ENCODE measurements at places on chromosomes 11 and 22. TPM values are rescaled to one million over a fixed set of nuclear protein-coding genes. Genes with fewer than 3 reads are reported as not detected.

TSG101 gene
- total RNA-seq = 36.1 TPM

ASPHD2 gene
- 4.6 TPM for total RNA-seq

- no peaks in the 10 kb centered on the region for H3K27me3 ChIP-seq
- no peak overlapping the region for H3K4me3 ChIP-seq
- DNase-seq = peak; percentile 26
Measured at GRCh38 chr11:88414385-88414861, 76.9 kb upstream of the CTSC start.

GRCh38 chr11:14500181-14500651 lies 605 bp upstream of the COPB1 start:
- peaks cover 26% of the 10 kb centered on the region for H3K36me3 ChIP-seq
- H3K27ac ChIP-seq = peak overlapping the region; percentile 63
- H3K27me3 ChIP-seq = no peaks in the 10 kb centered on the region
- H3K4me1 ChIP-seq = peaks cover 11% of the 10 kb centered on the region
- peak overlapping the region; percentile 91 for H3K4me3 ChIP-seq

- no peaks in the 10 kb centered on the region for H3K36me3 ChIP-seq
- no peak for DNase-seq
- no peak overlapping the region for H3K27ac ChIP-seq
- peaks cover 36% of the 10 kb centered on the region for H3K27me3 ChIP-seq
- no peaks in the 10 kb centered on the region for H3K4me1 ChIP-seq
Measured at GRCh38 chr22:33923660-33924246, 3.5 kb upstream of the LARGE1 start.

DNA sequence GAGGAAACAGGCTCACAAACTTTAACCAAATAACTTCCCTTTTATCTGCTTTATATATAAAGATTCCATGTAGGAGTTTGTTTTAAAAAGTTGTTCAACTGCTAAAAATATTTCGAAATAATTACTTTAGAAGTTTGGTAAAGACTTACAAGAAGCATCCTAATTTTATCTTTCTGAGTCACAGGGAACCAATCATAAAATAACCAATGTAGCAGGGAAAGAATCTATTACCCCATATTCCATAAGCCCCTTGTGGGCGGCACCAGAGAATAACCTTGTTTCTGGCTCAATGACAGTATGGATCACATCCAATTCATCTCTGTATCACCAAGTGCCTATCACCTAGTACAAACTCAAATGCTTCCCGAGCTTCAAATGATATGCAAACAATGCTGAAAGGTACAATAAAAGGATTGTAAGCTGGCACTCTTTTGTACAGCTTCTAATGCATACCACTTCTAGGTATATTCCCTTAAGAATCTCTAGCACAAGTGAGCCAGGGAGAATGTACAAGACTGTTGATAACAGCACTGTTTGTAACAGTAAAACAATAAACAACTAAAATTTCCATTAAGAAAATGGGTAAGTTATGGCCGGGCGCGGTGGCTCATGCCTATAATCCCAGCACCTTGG lies 158.4 kb downstream of the ATG16L2 start:
- DNase-seq = no peak
- no peak overlapping the region for H3K4me3 ChIP-seq
- H3K27ac ChIP-seq = no peak overlapping the region
